ENCODE measurements at places on chromosomes 7 and 10. TPM values are rescaled to one million over a fixed set of nuclear protein-coding genes. Genes with fewer than 3 reads are reported as not detected.

Gene SPDYE3
- not detected for total RNA-seq

Gene NDUFB8
- 249 TPM for total RNA-seq

Gene PRRT4
- total RNA-seq = under 0.01 TPM

Gene POLR3A
- total RNA-seq = 22.9 TPM

Gene ASIC3
- not detected for total RNA-seq

Gene CREB5
- total RNA-seq = 4.4 TPM

Gene KIN
- 4.9 TPM for total RNA-seq

Gene CAMK1D
- total RNA-seq = 6.2 TPM

Gene DENND2A
- 22.2 TPM for total RNA-seq

Gene GPR26
- total RNA-seq = not detected

Gene ZNF282
- total RNA-seq = 18.7 TPM

Gene PLXDC2
- total RNA-seq = 51.4 TPM

Gene CALML5
- not detected for total RNA-seq

Gene OR6V1
- total RNA-seq = not detected

Measured in aortic smooth muscle cell (primary cell).